DMS53 (cell line): ENCODE measurements at places on chromosomes 5 and 9.

DNA sequence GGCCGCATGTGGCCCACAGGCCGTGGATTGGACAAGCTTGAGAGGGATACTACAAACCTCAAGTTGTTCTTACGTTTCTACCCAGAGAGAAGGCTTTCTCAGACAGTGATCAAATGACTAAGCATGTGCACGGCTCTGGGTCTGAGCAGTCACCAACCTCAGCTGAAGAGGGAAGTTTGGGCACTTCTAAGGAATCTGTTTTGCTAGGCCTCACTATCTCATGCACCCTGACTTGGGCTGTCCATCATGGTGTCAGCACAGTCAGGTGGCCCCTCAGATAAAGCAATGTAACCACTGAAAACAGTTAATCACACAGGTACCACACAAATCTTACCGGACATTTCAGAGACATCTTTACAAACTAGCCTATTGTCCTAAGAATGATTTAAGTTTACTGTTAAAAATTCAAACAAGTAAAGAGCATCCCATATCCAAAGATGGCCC is 24.6 kb downstream of the CSF2 start:
- DNase-seq, result no peak

GRCh38 chr5:67004730-67005350 is 191.8 kb downstream of the CD180 start:
- peak; percentile 42 for DNase-seq

GRCh38 chr5:43024217-43024616 is 15.9 kb downstream of the ANXA2R start:
- no peak for DNase-seq

DNA sequence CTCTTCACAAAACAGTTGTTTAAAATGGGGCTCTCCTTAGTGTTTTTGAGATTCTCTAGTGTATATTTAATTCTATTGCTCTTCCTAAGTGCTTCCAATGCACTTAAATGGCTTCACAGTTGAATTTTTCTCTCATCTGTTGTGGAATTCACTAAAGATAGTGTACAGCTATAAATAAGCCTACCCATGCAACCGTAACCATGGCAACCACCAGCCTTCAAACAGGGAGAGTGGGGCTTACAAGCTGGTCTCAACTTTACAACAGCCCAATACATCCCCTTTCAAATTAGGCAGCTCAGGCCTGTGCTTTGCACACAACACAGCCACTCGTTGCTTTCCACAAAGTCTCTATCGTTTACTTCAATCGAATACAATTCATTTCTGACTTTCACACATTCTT is 144.0 kb upstream of the PLPPR1 start:
- no peak for DNase-seq

GRCh38 chr5:177988989-177989625 is 6.9 kb downstream of the PROP1 start:
- no peak for DNase-seq

GRCh38 chr9:81611664-81612063 is 77.7 kb downstream of the TLE1 start:
- DNase-seq, result no peak

DNA sequence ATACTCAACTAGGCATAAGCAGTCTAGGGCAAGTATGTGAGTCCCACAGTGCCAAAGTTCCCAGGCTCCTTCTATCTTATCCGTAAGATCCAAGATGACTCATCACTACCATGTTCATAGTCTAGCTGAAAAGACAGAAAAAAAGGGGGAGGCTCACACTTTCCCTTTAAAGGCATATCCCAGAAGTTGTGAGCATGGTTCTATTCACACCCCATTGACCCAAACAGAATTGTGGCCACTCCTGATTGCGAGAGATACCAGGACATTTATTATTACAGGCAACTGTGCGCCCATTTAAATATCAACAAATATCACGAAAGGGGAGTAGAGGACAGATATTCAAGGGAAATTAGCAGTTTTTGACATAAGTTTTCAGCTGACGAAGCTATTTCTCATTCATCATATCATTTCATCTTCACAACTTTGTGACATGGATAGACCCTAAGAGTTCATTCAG is 8.1 kb upstream of the PFDN1 start:
- DNase-seq, result no peak

DNA sequence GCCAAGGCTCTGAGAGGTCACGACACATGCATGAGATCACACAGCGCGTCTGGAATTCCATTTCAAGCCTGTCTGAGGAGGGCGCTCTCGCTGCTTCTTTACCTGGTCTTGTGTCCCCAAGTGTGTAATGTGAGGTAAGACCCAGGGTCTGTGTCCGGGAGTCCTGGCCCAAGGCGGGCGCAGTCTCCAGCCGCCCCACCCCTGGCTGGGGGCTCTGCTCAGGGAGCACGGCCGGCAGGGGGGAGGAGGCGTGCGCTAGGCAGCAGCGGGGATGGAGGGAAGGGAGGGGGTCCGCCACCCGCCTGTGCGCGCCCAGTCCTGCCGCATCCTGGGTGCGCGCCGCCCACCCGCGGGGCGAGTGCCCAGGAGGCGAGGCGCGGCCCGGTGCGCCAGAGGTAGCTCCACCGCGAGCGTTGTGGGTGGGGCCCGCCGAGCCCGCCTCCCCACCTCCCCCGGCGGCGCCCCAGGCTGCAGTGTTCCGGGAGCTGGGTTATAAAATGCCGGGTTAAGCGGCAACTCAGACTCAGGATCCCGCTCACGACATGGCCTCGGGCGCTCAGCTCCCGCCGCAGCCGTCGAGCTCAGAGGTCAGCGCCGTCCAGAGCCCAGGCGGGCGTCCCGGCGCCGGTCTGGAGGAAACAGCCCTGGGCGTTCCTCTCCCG is at the start of gene CCNI2:
TSS of gene CCNI2 (plus strand) at position 473 of the 662 bp plus-strand sequence. CDS start at position 543, 70 bp downstream.
- peak; percentile 81 for DNase-seq

GRCh38 chr5:129046151-129046550 is 48.4 kb upstream of the ISOC1 start:
- DNase-seq, result peak; percentile 21

DNA sequence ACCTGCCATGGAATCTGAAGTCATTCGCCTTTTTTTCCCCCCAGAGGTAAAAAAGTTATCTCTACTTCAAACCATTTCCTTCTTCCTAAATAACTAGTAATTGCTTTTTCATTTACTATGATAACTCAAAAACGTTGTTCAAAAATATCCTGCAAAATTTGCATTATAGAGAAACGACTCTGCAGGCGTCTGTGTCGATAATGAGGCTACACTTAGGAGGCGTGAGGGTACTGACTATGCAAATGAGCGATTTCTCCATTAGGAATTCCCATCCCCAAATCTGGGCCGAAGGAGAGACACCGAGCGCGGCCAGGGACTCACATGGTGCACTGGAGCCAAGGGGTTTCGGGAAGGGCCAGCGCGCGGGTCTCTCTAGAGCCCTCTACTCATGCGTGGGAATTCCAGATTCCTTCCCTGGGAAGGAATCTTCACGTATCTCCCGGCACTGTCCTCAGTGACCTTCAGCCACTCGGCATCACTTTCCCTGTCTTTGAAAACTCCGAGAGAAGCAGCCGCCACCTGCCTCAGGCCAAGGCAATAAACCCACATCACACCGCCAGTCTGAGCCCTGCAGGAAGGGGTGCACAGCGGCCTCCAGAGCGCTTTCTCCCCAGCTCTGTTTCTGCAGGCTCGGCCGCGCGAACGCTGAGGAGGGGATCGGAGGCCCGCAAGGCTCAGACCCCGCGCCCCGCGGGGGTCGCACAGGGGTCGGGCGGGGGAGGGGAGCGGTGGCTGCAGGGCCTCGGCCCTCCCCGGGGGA is 718 bp upstream of the DENND4C start:
- DNase-seq, result peak; percentile 84

- peak; percentile 92 for DNase-seq
Observed at GRCh38 chr9:130186839-130187522, 14.8 kb downstream of the NCS1 start.

- DNase-seq, result no peak
Observed at GRCh38 chr5:96317945-96318344, 115.1 kb downstream of the PCSK1 start.

DNA sequence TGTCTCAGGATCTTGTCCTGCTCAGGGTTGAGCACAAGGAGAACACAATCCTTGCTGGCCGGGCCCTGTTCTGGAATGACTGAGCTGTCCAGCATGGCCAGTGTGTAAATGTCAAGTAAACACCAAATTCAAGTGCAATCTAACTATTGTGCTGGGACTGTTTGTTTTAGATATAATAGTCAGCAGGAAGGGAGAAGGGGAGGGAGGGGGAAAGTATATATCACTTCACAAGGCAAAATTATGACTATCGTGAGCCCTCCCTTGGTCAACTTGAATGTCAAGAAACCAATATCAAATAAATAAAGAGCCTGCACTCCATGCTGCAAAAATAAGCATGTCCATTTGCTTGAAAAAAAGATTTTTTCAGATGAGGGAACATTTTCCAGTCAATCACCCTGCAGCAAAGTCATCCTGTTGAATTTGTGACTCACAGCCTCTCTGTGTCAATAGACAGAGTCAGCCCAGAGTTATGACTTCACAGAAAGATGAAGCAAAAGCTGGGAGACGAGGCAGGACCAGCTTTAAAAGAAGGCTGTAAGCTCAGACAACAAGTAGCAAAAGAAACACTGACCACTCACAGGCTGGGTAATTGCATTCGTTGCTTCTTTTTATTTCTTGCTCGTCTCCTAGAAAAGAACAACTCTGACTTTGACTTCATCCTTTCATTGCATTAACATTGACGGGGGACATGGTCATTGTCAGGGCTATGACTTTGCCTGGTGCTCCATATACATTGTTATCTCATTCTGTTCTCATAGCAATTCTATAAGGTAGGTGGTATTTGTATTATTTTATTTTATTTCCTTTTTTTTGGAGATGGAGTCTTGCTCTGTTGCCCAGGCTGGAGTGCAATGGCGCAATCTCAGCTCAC is 15.3 kb upstream of the KLF4 start:
- peak; percentile 94 for DNase-seq

GRCh38 chr9:89747596-89747995 is 142.8 kb downstream of the GADD45G start:
- no peak for DNase-seq

DNA sequence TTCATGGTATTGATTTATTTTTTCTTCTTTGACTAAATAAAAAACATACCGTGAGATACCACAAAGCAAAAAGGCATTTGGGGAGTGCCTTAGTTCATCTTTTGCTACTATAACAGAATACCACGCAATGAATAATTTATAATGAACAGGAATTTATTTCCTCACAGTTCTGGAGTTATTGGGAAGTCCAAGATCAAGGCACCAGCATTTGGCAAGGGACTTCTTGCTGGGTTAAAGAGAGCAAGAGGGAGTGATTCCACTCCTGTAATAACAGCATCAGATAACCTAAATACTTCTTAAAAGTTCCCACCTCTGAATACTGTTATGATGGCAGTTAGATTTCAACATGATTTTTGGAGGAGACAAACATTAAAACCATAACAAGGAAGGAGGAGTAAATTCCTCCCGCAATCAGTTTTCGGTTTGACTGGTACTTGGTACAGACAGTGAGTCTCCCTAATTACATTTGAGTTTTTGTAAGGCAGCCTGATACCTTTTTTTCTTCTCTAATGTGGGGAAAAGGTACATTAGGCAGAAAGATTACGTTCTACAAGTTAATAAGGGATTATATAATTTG is 8.8 kb upstream of the OMD start:
- no peak for DNase-seq

GRCh38 chr9:124010303-124010664 is 1.3 kb upstream of the LHX2 start:
- no peak for DNase-seq

DNA sequence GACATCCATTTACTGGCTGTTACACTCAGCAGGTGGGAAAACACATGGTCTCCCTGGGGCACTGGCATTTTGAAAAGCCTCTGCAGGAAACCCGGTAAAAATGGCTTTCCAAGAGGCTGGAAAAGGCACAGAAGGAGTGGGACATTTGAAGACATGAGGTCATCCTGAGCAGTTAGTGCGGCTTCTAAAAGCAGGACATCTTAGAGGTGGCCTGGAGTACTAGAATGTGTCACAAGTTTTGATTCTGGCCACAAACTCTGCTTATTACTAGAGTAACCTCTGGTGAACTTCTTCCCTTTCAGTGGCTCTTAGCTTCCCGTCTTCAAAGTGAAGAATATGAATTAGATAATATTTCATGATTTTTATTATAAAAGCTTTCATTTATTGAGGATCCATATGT is 423.0 kb upstream of the BRINP1 start:
- DNase-seq, result no peak

DNA sequence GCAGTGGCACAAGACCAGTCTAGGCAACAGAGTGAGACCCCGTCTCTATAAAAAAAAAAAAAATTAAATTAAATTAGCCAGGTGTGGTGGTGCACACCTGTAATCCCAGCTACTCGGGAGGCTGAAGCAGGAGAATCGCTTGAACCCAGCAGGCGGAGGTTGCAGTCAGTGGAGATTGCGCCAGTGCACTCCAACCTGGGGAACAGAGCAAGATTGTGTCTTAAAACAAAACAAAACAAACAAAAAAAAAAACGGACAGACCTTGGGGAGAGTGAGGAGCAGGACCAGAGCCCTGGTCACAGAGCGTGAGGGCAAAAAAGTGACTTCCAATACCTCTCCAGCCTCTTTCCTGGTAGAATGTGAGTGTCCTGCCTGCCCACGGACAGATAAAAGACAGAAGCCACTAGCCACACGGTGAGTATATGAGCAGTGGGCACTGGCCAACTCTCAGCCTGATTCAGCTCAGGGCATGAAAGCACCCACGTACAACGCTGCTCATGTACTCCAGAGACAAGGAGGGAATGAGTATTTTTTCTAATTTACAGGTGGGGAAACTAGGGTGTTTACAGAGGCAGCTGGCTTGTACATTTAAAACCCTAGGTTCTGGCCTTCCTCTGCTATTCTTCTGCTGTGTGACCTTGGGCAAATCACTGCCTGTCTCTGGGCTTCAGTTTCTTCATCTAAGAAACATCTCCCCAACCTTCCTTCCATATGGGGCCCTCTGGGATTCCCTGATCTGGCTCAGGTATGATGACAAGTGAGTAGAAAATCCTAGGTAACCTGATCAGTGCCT is 1.8 kb downstream of the OLFML2A start:
- peak; percentile 76 for DNase-seq

DNA sequence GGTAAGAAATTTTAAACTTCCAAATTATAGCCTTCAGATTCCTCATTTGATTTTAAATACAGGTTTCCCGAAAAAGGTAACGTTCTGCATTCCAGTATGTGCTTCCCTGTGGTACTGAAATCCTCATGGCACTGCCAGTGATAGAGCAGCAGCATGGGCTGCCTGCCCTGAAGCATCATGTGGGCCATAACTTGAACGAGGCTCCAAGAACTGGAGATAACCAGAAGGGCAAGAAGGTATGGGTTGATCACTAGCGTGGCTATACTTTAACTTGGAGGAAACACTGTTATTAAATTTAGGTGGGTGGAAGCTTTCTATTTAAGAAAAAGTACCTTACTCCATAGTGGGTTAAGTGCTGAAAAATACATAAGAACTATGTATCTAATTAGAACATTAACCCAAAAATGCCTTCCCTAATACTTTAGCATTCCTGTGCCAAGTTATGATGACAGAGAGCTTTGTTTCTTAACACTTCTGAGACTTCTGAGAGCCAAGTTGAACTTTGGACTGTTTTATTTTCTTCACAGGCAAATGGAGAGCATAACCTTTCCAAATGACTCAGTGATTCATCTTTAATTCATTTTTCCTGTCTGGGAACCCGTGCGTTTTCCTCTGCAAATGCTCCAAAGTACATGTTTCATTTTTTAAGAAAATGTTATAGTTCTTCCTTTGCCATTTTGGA is 191.5 kb upstream of the GNA14 start:
- no peak for DNase-seq
